ENCODE measurements at places on chromosomes 7 and 10.

DNA sequence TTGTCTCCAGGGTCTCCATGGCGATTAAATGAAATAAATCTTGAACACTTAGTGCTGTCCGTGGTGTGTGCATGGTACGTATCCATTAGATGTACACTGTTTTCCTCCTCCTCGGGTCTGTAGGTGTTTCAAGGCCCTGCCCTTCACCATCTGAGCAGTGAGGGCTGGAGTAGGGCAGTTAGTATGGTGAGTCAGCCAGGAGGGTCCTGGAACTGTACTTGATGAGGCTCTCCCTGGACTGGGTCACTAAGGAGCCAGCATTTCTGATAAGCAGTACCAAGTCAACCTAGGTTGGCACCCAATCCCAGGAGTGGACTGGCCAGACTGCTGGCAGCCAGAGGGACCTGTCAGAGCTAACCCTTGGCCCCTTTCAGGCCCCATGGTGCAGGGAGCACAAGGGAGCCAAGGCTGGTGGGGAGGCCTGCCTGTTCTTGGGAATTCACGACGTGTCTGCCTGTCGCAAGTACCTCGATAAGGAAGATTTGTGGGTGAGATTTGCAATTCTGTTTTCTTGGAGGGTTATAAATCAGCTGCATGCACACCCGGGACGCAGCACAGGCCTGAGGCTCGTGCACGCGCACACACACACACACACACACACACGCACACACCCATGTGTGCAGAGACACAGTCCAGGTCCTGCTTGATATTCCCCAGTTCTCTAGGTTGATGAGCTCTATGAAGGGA, 114.2 kb downstream of the ZMIZ1 start:
- no peak for DNase-seq

GRCh38 chr7:30177186-30177585, 42.4 kb downstream of the MTURN start:
- no peak for DNase-seq

- DNase-seq: no peak
These were observed 997 bp upstream of the ZNF138 start for GRCh38 chr7:64793106-64793755.

- DNase-seq: no peak
These were observed 4.1 kb downstream of the ABLIM1 start for GRCh38 chr10:114653926-114654325.

- DNase-seq: no peak
These were observed 136.3 kb upstream of the TMEM72 start for GRCh38 chr10:44774676-44775401.

DNA sequence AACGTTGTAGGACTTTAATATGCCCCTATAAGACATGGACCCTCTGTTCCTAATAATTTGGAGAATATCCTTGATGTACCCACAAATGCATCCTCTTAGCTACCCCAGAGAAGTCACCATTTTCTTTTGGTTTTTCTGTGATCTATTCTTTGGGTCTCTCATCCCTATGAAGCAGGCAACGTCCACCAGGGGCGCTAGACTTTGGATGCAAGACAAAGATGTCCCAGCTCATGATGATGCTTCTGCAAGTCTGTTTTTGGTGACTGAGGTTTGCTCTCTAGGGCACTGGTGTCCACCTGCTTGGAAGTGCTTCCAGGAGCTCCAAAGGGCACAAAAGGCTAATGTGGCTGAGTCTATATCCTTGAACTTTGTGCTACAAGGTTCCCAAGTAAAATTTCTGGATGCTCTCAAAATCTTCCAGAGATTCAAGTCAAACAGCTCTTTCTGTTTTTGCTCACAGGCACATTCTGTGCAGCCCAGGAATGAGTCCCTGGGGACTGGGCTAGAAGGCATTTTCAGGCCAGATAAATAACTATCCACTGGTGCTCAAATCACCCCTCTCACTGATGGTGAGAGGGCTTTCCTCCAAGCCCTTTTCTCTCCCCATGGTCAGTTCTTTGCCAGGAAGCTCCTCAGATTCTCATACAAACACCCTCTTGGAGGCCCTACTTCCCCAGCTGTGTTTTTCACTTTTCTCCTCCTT, 166.4 kb downstream of the C7orf25 start:
- DNase-seq: peak; percentile 13

DNA sequence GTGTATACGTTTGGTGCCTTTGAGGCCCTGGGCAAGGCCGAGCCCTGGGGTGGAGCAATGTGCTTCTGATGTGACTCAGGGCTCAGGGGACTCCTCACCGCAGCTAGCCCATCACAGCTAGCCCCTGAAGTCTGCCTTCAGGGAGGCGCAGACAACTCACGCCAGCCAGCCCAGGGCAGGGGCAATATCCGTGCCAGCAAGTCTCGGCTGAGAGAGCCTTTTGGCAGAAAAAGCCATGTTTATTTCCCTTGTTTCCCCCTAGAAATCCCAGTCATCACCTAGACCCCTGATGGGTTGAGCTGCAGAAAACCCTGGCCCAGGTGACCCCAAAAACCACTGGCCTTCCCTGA, 90.4 kb downstream of the CHST15 start:
- no peak for DNase-seq

DNA sequence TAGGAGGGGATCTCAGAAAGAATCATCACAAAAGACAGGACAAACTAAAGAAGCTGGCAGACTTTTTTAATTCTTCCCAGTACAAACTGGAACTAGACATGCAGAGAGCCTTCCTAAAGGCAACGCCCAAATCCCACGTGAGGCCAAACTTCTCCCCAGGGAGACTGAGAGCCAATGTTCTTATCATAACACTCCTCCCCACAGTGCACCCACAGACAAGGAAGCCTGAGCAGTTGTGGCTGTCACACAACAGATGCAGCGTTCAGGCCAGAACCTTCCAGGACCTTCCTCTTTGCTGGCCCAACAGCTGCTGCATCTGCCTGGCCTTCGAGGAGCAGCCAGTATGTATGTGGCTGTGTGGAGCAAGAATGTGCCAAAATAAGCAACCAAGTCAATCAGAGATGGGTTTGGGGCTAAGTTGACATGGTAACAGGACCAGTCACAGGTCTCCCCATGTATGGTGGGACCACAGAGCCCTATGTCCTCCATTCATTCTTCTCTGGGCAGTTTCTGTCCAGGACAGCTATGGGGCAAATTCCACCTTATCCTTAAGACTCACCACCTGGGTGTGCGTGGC, 34.9 kb downstream of the SRPK2 start:
- DNase-seq: peak; percentile 17

DNA sequence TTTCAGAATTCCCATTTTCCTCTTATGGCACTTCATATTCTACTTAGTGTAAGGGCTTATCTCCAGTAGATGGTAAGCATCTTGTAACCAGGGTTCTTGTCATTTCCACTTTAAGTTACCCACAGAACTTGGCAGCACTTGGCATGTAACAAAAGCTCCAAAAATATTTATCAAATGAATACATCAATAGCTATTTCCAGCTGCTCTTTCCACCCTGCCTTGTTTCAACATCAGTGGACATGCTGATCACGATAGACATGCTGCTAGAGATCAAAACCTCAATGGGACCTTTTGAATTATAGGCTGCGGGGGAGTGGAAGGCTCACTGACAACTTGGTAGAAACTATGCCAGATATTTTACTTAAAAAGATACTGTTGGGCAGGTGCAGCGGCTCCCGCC, 32.9 kb downstream of the HOXA1 start:
- no peak for DNase-seq
